ENCODE measurements at places on chromosomes 5 and 9. TPM values are rescaled to one million over a fixed set of nuclear protein-coding genes. Genes with fewer than 3 reads are reported as not detected.

- DNase-seq = no peak
Measured at GRCh38 chr5:142966121-142966420, 195.9 kb downstream of the ARHGAP26 start.

GRCh38 chr5:41924526-41924871 lies 582 bp upstream of the FBXO4 start:
- DNase-seq = no peak

DNA sequence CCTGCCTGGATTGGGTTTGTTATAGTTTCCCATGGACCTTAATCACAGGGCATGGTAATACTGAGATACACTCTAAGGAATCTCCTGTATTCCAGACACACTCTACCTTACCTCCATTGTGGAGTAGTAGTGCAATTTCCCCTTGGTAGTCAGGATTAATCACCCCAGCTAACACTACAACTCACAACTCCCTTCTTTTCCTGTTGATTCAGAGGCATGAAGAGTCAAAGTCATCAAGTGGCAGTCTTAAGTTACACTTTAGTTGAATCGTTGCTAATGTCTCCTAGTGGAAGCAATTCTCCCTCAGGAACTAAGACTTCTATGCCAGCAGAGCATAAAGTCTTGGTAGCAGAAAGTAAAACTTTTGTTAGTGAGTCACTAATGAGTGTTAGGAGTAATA lies 122.7 kb upstream of the APC start:
- DNase-seq = no peak

DNA sequence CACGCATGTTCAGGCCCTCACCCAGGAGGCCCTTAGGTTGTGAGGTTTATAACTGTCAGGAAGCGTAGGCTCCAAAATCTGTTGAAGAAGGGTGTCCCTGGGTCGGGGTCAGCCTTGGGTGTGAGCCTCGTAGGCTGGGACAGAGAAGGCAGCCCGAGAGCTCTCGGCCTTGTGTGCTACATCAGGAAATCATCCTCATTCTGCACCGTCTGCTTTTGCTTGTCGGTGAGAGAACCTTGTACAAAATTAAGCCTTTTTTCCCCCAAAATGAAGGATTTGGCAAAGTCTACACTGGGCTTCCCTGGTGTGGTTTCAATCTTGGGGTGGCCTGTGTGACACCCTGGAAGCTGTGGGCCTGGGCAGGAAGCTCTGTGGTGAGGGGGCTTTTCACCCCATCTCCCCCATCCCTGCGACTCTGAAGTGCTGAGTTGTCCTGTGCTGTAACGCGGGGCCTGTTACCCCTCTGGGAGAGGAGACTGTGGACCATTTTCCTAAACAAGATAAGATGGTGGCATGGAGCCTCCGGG lies 55.3 kb downstream of the AHRR start:
- peak; percentile 22 for DNase-seq

DNA sequence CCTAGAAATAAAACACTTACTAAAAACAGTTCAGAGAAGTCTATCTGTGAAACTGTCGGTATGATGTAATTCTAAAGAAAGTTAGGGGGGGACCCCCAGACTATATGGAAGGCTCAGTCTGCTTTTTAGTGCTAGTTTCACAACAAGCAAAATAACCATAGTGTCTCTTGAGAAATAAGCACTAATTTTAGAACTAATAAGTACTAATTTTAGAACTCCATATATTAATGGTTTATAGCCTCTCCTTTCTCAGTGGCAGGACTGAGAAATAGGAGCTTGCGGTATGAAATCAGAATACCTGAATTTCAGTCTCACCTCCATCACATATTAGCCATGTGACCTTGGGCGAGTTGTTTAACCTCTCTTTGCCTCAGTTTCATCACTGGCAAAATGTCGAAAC lies 1.4 kb upstream of the PHF24 start:
- no peak for DNase-seq

- no peak for DNase-seq
Measured at GRCh38 chr5:72468024-72468423, 39.2 kb downstream of the ZNF366 start.

DNA sequence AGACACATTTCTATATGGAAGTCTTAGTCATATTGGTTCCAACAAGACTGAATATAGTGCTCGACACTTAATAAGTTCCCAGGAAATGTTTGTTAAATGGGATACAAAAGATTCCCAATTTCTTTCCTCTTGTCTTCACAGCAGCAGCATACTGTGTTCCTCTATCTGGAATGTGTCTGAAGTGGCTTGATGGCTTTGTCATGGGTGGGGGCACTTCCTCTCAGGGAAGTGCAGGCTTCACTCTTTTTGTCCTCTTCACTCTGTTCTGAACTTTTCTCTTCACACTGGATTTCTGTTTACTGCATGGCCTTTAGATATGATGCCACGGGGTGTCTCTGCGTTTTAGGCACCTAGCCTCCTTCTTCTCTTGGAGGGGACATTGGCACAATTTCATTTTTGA lies 127.7 kb upstream of the C9orf72 start:
- no peak for DNase-seq

DNA sequence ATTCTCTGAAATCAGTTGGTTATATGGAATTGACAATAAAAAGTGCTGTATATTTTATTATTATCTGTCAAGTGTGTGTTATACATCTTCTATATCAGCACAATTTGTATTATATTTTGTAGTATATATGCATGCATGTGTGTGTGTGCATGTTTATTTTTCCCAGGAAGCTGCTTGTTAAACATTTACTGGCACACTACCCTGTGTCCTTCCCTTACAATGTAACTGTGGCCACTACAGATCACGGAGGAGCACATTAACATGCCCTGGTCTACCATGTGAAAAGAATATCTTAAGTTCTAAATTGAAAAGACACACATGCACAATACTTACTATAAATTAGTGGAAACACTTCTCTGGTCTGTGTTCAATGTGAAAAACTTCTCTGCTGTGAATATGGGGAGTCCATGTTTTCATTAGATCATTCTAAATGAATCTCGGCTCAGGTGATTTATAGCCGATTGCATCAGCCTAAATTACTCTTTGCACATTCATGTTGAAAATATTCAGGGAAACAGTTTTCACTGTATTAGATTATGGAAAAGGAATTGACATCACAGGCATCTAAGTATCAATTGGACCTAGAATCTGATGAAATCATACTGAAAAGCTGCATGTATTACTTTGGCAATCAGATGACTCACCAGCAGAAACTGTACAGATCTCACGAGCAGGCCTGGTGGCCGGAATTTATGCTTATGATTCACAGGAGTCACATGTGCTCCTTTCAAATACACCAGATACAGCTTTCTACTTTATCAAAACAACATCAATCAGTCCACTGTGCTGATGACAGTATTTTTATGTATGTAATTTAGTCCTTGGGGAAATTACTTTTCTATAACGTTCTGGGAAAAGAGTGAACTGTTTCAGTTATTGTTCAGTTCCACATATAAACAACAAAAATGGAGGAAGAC lies 39.4 kb downstream of the LURAP1L start:
- DNase-seq = peak; percentile 65

DNA sequence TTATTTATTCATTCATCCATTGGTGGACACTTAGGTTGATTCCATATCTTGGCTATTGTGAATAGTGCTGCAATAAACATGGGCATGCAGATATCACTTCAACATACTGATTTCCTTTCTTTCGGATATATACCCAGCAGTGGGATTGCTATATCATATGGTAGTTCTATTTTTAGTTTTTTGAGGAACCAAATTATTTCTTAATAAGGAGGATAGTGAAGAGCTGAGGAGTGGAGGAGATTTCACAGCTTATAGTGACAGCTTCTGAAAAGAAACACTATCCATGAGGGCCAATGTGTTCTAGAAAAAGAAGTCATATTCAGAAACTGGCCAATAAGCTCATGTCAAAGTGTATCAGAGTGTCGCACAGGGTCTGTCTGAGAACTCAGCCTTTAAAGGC lies 183.3 kb downstream of the SEC61B start:
- no peak for DNase-seq

- DNase-seq = no peak
Measured at GRCh38 chr9:134944916-134945315, 27.2 kb upstream of the FCN1 start.

GRCh38 chr9:93886911-93887310 lies 68.2 kb downstream of the BARX1 start:
- no peak for DNase-seq

DNA sequence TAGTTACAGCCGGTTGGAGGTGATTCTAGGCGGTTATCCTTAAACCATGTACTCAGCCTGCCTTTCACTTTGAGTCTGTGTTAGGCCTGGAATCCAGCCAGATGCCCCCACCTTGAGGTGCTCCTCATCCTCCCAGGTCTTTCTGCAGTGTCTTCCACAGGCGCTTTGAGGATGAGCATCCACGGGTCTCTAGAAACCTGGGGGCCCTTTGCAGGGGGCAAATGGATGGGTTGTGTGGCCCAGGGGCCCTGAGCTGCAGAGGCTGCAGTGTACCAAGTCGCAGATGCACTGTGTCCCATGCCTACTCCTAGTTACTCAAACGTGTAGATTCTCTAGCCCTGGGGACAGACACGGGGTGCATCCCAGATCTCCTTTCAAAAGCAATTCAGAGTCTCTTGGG lies 242.1 kb upstream of the IRX1 start:
- DNase-seq = no peak

DNA sequence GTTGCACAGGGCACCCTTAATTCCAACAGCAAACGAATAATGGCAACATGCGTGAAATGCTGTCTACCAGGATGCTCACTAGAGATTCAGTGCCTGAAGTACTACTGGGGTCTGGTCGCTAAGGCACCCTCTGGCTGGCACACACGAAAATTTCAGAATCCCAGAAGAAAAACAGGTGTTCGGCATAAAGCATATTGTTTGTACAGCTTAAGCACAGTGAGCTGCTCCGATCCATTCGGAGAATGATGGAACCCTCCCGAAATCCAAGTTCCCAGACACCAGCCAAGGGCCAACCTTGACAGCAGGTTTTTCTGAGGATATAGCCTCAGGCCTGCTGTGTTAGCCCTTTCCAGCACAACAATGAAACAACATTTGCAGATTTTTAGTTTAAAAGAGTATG lies 61.4 kb upstream of the ALDH1B1 start:
- DNase-seq = no peak

- DNase-seq = no peak
Measured at GRCh38 chr9:7117676-7118561, 360.1 kb downstream of the KDM4C start.

- DNase-seq = no peak
Measured at GRCh38 chr5:82346399-82347165, 68.4 kb upstream of the RPS23 start.

DNA sequence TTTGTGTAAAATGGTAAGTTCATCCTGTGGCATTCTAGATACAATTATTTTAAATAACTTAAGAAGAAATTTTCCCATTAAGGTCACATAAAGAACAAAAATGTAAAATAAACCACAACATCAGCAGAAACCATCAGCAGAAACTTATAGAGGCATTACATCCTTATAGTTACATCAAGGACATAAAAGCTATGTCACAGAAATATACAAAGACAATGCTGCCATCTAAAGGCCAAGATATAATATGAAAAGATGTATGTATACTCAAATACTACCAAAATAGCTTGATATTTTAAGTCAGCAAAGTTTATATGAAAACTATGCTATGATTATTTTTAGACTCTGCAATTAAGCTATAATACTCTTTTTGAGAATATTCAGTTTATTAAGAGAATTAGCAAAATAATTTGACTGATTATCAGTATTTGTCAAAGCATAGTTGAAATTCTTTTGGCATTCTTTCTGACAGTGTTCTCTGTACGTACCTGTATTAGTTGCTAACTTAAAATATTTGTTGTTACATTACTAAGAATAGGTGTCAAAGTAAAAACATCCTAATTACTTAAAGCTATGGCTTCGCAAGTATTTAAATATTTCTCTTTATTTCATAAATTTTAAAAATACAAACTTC lies 36.2 kb downstream of the FBXL17 start:
- DNase-seq = peak; percentile 23

GRCh38 chr5:112885001-112885400 lies 23.9 kb downstream of the SRP19 start:
- DNase-seq = no peak

DNA sequence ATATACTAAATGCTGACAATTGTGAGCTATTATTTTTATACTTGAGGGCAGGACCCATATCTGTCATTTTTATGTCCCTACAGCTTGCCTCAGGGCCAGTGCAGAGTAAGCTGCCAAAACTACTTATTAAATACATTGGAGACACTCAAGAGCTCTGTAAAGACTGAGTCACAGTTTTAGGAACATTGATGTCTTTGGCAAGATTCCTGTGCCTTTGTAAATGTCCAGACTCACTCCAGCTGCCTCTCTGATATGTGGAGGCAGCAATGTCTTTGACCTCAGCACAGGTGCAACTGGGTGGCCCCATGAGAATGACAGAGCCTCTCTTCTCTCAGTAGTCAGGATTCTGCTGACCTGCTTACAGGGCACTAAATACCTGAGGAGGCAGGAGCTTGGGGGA lies 363.2 kb downstream of the OSTF1 start:
- peak; percentile 52 for DNase-seq

DNA sequence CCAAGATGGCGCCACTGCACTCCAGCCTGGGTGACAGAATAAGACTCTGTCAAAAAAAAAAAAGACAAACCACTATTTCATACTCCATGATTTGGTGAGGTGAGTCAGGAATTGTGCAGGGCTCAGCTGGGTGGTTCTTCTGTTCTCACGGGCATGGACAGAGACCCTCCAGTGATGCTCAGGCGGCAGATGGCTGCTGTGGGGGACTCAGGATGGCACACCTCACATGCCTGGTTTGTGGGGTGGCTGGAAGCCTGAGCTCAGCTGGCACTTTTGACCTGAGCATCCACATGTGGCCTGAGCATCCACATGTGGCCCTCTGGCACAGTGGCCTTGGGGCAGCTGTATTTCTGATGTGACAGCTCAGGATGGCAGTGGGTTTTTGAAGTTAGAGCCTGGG lies 217.2 kb downstream of the IRX2 start:
- DNase-seq = no peak

- peak; percentile 84 for DNase-seq
Measured at GRCh38 chr5:174532455-174533453, 191.6 kb upstream of the MSX2 start.

- no peak for DNase-seq
Measured at GRCh38 chr9:99605016-99605743, 216.5 kb upstream of the NR4A3 start.

DNA sequence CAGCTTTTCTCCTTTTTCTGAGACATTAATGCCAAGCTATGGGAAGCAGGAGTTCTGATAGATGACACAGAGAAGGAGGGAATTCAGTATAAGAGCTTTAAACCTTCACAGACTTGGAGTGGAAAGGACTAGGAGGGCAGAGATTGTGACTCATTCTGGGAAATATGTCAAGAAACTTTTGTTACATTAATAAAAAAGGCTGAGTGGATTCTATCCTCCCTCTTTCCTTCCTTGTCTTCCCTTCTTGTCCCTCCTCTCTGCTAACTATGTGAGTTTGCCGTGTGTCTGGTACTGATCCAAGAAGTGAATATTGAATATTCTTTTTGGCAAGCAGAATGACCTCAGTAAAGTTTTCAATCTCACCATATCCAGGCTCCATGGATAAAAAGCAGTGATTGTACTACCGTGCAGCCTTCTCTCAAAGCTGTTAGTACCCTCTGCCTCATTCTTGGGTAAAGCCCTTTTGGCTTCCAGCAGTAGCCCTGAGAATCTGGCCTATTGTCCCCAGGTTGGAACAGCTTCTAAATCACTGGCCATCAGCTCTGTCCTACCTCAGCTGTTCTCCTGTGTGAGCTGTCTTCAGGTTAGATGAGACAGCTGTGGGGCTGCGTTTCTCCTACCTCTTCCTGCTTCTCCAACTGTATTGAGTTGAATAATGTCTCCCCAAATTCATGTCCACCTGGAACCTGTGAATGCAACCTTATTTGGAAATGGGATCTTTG lies 73.9 kb downstream of the ATG10 start:
- no peak for DNase-seq

The SPOCK1 gene
- 0.95 TPM for total RNA-seq

The TLR4 gene
- 19.5 TPM for total RNA-seq

The PCDHB10 gene
- 3.3 TPM for total RNA-seq

The PCDHGA12 gene
- 0.34 TPM for total RNA-seq

The MAMDC2 gene
- not detected for total RNA-seq

The IFNK gene
- not detected for total RNA-seq

Measured in SJSA1 (cell line).